ENCODE measurements at places on chromosomes 13 and 19.

DNA sequence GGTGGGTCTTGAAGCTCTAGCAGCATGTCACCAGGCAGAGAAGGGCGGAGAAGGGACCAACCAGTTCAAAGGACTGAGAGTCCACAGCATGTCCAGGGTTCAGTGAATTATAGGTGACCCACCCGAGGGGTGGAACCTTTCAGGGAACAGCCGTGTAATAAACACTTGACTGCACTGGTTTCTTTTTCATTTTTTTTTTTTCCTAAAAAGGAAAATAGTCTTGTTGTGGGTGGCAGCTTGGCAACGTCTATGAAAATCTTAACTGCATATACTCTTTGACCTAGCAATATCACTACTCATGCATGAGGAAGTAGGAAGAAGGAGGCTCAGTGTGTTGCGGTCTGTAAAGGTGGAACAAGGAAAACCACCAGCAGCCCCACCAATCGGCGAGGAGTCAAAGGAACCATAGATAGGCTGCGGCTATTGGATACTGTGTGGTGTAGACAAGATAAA, 13.0 kb upstream of the MYH14 start:
- H3K4me1 ChIP-seq, result no peaks in the 10 kb centered on the region
- no peak for DNase-seq
- no peak overlapping the region for H3K27ac ChIP-seq

- no peak overlapping the region for H3K27ac ChIP-seq
- H3K4me1 ChIP-seq, result no peaks in the 10 kb centered on the region
- no peak overlapping the region for H3K4me3 ChIP-seq
- H3K36me3 ChIP-seq, result no peaks in the 10 kb centered on the region
- DNase-seq, result no peak
Observed at GRCh38 chr13:35876601-35877000, 254.6 kb downstream of the DCLK1 start.

DNA sequence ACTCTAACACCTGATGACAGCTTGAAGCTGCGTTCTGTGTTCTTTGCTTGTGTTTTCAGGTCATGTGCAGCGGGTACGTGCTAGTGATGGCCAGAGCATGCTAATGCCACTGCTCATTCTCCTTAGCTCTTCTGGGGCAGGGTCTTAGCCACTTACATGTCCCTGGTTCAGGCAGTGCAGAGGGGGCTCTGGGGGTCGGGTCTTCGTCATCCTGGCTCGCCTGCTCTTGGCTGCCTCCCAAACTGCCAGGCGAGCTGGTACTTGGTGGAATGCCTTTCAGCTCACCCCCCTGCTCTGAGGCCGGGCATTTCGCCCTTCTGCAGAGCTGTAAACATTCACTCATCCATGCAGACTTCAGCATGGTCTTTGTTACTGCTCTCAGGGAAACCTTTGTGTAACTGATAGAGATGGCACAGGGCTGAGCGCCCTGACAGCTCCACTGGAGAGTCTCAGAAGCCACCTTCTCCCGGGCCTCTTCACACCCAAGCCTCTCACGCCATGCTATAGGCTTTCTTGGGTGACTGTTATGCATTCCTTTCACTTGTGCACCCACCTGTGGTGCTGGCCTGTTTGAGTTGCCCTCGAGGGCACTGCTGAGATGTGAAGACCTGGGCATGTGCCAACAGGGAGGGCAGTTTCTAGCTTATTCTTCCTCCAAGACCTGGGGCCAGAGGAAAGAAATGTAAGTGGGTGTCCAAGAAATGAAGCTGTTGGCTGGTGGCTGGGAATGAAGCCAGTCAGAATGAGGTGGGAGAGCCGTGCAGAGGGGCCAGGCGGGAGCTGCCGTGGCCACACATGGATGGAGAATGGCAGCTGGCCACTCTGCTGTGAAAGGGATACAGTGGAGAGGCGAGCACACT, 24.4 kb downstream of the FAM124A start:
- no peak overlapping the region for H3K27ac ChIP-seq
- peaks cover 3% of the 10 kb centered on the region for H3K36me3 ChIP-seq

DNA sequence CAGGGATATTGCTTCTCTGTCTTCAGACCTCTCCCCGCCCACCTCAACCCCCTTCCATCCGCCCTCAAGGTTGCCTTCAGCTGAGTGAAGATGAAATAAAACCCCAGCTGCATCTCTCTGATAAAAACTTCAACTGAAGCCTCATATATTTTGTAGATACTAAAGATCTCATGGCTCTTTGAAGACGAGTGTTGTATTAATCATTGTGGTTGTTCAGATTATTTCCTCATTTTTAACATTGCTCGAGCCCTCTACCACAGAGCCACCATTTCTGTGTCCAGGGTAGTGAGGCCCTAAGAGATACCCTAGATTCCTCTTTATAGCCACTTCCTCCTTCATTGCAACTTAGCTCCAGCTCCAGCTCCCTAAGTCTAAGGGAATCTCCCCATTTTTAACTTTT, 312.8 kb upstream of the ZNF507 start:
- no peaks in the 10 kb centered on the region for H3K27me3 ChIP-seq
- no peaks in the 10 kb centered on the region for H3K4me1 ChIP-seq
- no peak for DNase-seq
- no peak overlapping the region for H3K4me3 ChIP-seq
- H3K36me3 ChIP-seq, result no peaks in the 10 kb centered on the region

- DNase-seq, result no peak
- H3K4me3 ChIP-seq, result no peak overlapping the region
- H3K4me1 ChIP-seq, result no peaks in the 10 kb centered on the region
- no peak overlapping the region for H3K27ac ChIP-seq
- no peaks in the 10 kb centered on the region for H3K27me3 ChIP-seq
- no peaks in the 10 kb centered on the region for H3K36me3 ChIP-seq
Observed at GRCh38 chr13:68588623-68589022, 1358.5 kb upstream of the PCDH9 start.

DNA sequence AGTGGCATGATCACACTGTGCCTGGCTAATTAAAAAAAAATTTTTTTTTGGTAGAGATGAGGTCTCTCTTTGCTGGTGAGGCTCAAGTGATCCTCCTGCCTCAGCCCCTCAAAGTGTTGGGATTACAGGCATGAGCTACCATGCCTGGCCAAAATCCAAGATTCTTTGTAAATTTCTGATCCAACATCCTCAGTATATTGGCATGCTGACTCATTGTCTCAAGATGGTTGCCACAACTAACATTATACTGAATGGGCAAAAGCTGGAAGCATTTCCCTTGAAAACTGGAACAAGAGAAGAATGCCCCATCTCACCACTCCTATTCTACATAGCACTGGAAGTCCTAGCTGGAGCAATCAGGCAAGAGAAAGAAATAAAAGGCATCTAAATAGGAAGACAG, 100.0 kb downstream of the KLF5 start:
- no peaks in the 10 kb centered on the region for H3K27me3 ChIP-seq
- H3K36me3 ChIP-seq, result no peaks in the 10 kb centered on the region
- H3K27ac ChIP-seq, result no peak overlapping the region
- no peaks in the 10 kb centered on the region for H3K4me1 ChIP-seq
- DNase-seq, result no peak

GRCh38 chr13:50200569-50200968, 185.3 kb downstream of the KCNRG start:
- H3K27ac ChIP-seq, result no peak overlapping the region
- DNase-seq, result no peak
- H3K4me3 ChIP-seq, result no peak overlapping the region
- H3K4me1 ChIP-seq, result no peaks in the 10 kb centered on the region
- H3K27me3 ChIP-seq, result no peaks in the 10 kb centered on the region
- H3K36me3 ChIP-seq, result no peaks in the 10 kb centered on the region

DNA sequence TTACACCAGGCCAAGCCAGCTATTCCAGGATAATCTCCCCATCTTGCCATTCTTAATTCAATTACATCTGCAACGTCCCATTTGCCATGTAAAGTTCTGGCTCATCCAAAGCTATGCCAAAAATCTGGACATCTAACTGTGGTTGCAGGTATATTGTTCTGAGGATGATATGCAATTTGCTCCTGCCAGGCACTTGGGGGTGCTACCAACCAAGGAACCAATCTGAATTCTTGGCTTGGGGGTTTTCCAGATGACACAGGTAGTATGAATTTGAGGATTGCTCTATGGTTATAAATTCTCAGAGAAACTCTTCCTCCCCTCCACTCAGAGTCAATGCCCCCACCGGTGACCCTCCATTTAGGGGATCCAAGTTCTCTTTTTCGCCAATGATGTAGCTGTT, 33.0 kb downstream of the CRYL1 start:
- no peak overlapping the region for H3K4me3 ChIP-seq
- H3K36me3 ChIP-seq, result peaks cover 7% of the 10 kb centered on the region
- DNase-seq, result no peak
- H3K4me1 ChIP-seq, result no peaks in the 10 kb centered on the region
- H3K27ac ChIP-seq, result no peak overlapping the region

- H3K27me3 ChIP-seq, result no peaks in the 10 kb centered on the region
- H3K4me1 ChIP-seq, result no peaks in the 10 kb centered on the region
- H3K36me3 ChIP-seq, result peaks cover 94% of the 10 kb centered on the region
- no peak overlapping the region for H3K4me3 ChIP-seq
- no peak overlapping the region for H3K27ac ChIP-seq
- peak; percentile 78 for DNase-seq
Observed at GRCh38 chr13:110471833-110472162, 89.7 kb downstream of the RAB20 start.

DNA sequence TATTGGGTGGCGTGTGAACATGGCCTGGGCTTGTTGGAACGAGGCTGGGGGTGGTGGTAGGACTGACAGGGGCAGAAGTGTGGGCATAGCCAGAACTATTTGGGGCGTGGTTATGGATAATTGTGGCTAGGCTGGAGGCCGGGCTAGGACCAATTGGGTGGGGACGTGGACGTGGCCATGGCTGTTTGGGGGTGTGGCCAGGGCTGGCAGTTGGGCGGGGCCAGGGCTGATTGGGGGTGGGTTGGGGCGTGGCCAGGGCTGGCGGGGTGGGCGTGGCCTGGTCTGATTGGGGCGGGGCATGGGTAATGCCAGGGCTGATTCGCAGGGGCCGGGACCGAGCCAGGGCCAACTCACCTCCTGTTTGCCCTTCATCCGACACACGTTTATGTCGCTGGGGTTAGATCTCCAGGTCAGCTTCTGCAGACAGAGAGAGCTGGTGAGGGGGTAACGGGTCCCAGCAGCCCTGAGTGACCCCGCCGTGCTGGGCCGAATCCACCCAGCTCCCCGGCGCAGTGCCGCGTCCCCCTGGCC, 2.8 kb downstream of the SEMA6B start:
- H3K36me3 ChIP-seq, result no peaks in the 10 kb centered on the region
- H3K27me3 ChIP-seq, result no peaks in the 10 kb centered on the region
- H3K4me1 ChIP-seq, result no peaks in the 10 kb centered on the region
- DNase-seq, result no peak
- H3K27ac ChIP-seq, result no peak overlapping the region

- H3K27me3 ChIP-seq, result no peaks in the 10 kb centered on the region
- no peaks in the 10 kb centered on the region for H3K4me1 ChIP-seq
- H3K4me3 ChIP-seq, result no peak overlapping the region
- no peaks in the 10 kb centered on the region for H3K36me3 ChIP-seq
- DNase-seq, result no peak
- H3K27ac ChIP-seq, result no peak overlapping the region
Observed at GRCh38 chr13:80783926-80784565, 443.1 kb upstream of the SPRY2 start.

DNA sequence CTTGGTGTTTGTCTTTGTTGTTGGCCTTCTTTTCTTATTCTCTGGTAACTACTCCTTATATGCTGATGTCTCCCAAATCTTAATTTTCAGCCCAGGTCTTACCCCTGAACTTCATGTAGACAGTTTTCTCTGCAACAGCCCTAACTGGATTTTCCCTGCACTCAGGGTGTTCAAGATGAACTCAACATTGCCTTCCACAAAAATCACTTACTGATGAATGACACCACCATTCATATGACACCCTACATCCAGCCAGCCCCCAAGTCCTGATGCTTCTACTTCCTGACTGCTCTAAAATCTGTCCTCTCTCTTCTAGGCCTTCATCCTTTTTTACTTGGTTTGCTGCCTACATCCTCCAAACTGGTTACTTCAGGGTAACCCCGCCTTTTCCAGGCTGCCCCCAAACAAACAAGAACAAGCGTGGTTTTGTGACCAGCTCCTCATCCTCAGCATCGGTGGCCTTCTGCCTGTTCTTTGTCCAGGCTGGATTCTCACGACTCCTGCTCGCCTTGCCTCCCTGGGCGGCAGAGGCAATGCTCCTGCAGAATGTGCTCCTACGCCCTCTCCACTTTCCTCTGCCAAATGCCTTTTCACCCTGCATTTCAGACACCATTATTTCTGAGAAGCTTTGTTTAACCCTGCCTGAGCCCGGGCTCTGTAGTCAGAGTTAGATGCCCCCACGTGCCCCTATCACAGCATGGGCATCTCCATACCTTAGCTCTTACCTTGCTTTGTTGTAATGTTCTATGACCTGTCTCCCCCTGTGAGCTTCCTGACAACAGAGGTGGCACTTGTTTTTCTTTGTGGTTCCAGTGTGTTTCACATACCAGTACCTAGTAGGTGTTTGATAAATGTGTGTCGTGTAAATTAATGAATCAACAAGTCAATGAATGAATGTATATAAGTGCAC, 61.8 kb downstream of the WDFY2 start:
- H3K36me3 ChIP-seq, result no peaks in the 10 kb centered on the region
- H3K4me3 ChIP-seq, result no peak overlapping the region
- H3K27ac ChIP-seq, result no peak overlapping the region
- H3K4me1 ChIP-seq, result no peaks in the 10 kb centered on the region
- H3K27me3 ChIP-seq, result no peaks in the 10 kb centered on the region

- no peak overlapping the region for H3K27ac ChIP-seq
- H3K4me3 ChIP-seq, result no peak overlapping the region
- DNase-seq, result no peak
- no peaks in the 10 kb centered on the region for H3K4me1 ChIP-seq
Observed at GRCh38 chr13:88764103-88764502, 1092.9 kb downstream of the SLITRK5 start.

DNA sequence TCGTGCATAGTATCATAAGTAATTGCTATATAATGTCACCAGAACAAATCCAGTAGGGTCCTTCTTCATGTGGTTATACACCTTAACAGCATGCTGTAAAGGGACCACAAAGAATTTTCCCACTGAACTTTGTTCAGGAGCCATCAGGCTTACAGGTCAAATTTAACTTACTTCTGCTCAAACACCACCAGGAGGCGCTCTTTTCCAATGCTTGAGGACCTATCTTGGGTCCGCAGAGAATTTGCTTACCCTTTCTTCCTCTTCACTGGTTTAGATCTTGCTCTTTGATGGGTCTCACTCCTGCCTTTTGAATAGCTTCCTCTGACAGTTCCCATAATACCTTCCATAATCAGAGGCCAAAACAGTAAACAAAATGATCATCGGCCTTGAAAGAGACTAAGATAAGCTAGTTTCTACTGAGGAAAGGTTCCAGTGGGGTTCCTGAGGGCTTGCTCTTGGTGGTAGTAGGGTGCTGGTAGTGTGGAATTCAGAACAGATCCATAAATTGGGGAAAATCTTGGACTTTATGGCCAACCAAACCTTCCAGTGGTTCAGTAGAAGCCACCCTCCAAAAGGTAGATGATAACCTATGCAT, 37.4 kb downstream of the SCGB2B2 start:
- no peak overlapping the region for H3K27ac ChIP-seq
- H3K36me3 ChIP-seq, result no peaks in the 10 kb centered on the region
- no peak overlapping the region for H3K4me3 ChIP-seq
- H3K4me1 ChIP-seq, result no peaks in the 10 kb centered on the region

GRCh38 chr13:29805994-29806979, 44.1 kb downstream of the UBL3 start:
- H3K27ac ChIP-seq, result no peak overlapping the region
- H3K4me3 ChIP-seq, result no peak overlapping the region
- H3K4me1 ChIP-seq, result no peaks in the 10 kb centered on the region
- no peaks in the 10 kb centered on the region for H3K36me3 ChIP-seq
- DNase-seq, result no peak

GRCh38 chr19:46862503-46862834, 1.7 kb downstream of the ARHGAP35 start:
- H3K27ac ChIP-seq, result peak overlapping the region; percentile 97
- DNase-seq, result no peak
- no peaks in the 10 kb centered on the region for H3K36me3 ChIP-seq
- no peaks in the 10 kb centered on the region for H3K27me3 ChIP-seq

GRCh38 chr13:97491452-97491851, 57.5 kb downstream of the RAP2A start:
- H3K27ac ChIP-seq, result no peak overlapping the region
- H3K4me1 ChIP-seq, result no peaks in the 10 kb centered on the region
- no peaks in the 10 kb centered on the region for H3K36me3 ChIP-seq
- no peak overlapping the region for H3K4me3 ChIP-seq
- no peak for DNase-seq
